ENCODE measurements at places on chromosomes 11 and 22. TPM values are rescaled to one million over a fixed set of nuclear protein-coding genes. Genes with fewer than 3 reads are reported as not detected.

GRCh38 chr11:25860677-25861450 lies 471.1 kb upstream of the ANO3 start:
- H3K36me3 ChIP-seq = no peaks in the 10 kb centered on the region
- H3K4me3 ChIP-seq = no peak overlapping the region
- DNase-seq = no peak
- no peaks in the 10 kb centered on the region for H3K27me3 ChIP-seq

DNA sequence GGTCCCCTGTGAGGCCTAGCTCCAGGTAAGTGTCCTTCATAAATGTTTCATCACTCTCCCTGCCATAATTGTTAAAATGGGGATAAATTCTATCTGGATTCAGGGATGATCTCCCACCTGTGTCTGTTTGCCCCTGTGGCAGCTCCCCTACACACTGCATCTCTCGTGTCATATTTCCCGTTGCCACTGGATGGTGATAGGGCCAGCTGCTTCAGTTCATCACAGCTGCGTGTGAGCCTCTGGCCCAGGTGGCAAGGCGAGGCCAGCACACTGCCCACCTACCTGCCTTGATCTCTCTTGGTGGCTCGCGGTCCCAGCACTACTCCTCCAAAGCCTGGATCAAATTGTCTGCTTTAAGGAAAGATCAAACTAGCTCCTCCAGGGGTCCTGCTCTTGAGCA lies 187.4 kb downstream of the GRIK4 start:
- H3K27me3 ChIP-seq = no peaks in the 10 kb centered on the region
- no peaks in the 10 kb centered on the region for H3K4me1 ChIP-seq
- no peak overlapping the region for H3K27ac ChIP-seq
- H3K36me3 ChIP-seq = no peaks in the 10 kb centered on the region
- DNase-seq = no peak

- no peak overlapping the region for H3K27ac ChIP-seq
- peaks cover 72% of the 10 kb centered on the region for H3K27me3 ChIP-seq
- DNase-seq = no peak
- peaks cover 23% of the 10 kb centered on the region for H3K4me1 ChIP-seq
- H3K36me3 ChIP-seq = no peaks in the 10 kb centered on the region
These were observed 1.4 kb upstream of the ROBO3 start for GRCh38 chr11:124863826-124864165.

GRCh38 chr22:30777587-30777986 lies 82.9 kb downstream of the OSBP2 start:
- H3K36me3 ChIP-seq = no peaks in the 10 kb centered on the region
- H3K4me1 ChIP-seq = no peaks in the 10 kb centered on the region
- no peak overlapping the region for H3K27ac ChIP-seq
- no peak overlapping the region for H3K4me3 ChIP-seq
- DNase-seq = no peak
- no peaks in the 10 kb centered on the region for H3K27me3 ChIP-seq

GRCh38 chr11:72587696-72588095 lies 86.5 kb downstream of the PDE2A start:
- H3K27me3 ChIP-seq = peaks cover 19% of the 10 kb centered on the region
- no peak for DNase-seq
- H3K4me1 ChIP-seq = no peaks in the 10 kb centered on the region
- H3K27ac ChIP-seq = no peak overlapping the region
- no peaks in the 10 kb centered on the region for H3K36me3 ChIP-seq

GRCh38 chr22:46646531-46647215 lies 26.5 kb downstream of the GRAMD4 start:
- H3K36me3 ChIP-seq = no peaks in the 10 kb centered on the region
- no peaks in the 10 kb centered on the region for H3K4me1 ChIP-seq
- H3K27ac ChIP-seq = no peak overlapping the region

DNA sequence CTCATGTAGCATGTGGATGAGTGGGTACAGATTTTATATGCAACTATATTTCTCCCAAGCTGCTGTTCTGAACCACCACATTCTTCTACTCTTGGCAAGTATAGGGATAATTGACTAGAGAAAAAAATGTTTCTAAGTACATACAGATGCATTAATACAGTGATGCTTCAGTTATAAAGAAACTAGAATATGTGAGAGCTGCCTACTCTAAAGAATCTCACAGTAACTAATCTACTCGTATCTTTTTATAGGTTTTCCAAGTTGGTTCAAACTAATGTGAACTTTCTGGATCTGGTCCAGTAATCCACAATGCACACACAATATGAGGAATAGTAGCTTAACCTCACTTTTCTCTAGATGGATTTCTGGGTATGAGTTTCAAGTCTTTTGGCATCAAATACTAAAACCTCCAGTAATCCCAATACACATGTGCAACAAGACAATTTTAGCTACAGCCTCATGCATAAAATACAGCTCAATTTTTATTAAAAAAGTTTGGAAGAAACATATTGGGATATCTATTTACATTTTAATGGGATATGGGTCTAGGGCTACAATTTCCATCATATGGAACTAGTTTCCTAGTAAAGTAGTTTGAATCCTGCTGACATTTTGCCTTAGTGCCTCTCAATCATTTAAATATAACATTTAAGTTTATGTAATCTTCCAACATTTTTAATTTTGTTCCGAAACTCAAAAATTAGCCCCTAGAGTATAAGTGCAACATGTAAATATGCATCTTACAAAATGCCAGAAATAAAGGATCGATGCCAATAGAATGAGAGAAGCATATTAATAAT lies 2209.7 kb downstream of the LRRC4C start:
- H3K27me3 ChIP-seq = no peaks in the 10 kb centered on the region
- no peak overlapping the region for H3K4me3 ChIP-seq
- no peaks in the 10 kb centered on the region for H3K4me1 ChIP-seq
- H3K27ac ChIP-seq = no peak overlapping the region
- no peak for DNase-seq

- DNase-seq = no peak
- H3K36me3 ChIP-seq = no peaks in the 10 kb centered on the region
- H3K4me3 ChIP-seq = no peak overlapping the region
- H3K27ac ChIP-seq = no peak overlapping the region
- H3K4me1 ChIP-seq = no peaks in the 10 kb centered on the region
These were observed 527.0 kb downstream of the SOX6 start for GRCh38 chr11:15829312-15829711.

DNA sequence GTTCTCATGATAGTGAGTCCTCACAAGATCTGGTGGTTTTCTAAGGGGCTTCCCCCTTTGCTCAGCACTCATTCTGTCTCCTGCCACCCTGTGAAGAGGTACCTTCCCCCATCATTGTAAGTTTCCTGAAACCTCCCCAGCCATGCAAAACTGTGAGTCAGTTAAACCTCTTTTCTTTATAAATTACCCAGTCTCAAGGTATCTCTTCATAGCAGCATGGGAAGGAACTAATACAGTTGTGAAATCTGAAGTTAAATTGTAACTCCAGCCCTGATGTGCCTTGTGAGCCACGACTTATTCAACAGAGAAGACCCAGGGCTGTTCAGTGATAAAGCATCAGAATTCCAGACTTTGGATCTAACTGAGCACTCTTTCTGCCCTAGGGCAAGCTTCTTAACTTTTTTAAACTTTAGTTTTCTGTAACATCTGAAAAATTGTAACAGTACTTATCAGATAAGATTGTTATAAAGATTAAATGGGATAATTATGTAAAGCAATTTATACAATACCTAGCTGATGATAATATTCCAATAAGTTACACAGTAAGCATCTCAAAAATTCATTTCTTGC lies 220.0 kb downstream of the TRPC6 start:
- DNase-seq = no peak
- no peaks in the 10 kb centered on the region for H3K27me3 ChIP-seq
- H3K36me3 ChIP-seq = no peaks in the 10 kb centered on the region

- peaks cover 28% of the 10 kb centered on the region for H3K4me1 ChIP-seq
- no peaks in the 10 kb centered on the region for H3K27me3 ChIP-seq
- H3K36me3 ChIP-seq = no peaks in the 10 kb centered on the region
- H3K27ac ChIP-seq = no peak overlapping the region
These were observed 1.4 kb downstream of the B3GNT6 start for GRCh38 chr11:77035580-77035979.

- H3K4me3 ChIP-seq = no peak overlapping the region
- no peaks in the 10 kb centered on the region for H3K27me3 ChIP-seq
- no peaks in the 10 kb centered on the region for H3K36me3 ChIP-seq
- H3K4me1 ChIP-seq = no peaks in the 10 kb centered on the region
- no peak overlapping the region for H3K27ac ChIP-seq
These were observed 56.1 kb downstream of the MED15 start for GRCh38 chr22:20563466-20563906.

DNA sequence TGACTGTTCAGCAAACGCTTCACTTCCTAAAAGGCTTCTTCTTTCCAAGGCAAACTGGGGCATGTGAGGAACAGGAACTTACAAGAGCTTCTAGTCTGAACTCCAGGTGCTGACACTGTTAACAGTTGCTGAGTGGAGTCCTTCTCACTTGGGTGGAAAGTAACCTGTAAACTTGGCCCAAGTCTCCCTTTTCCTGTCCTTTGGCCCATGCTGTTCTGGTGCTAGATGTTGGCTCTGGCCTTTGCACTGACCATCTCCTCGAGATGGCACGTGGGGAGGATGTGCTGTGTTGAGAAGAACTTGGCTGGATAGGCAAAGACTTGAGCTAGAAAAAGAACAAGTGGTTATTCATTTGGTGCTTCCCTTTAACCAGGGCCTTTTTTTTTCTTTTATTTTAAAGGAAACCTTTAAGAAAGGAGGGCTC lies 53.6 kb downstream of the PTPRJ start:
- H3K27me3 ChIP-seq = no peaks in the 10 kb centered on the region
- no peaks in the 10 kb centered on the region for H3K36me3 ChIP-seq
- no peak overlapping the region for H3K4me3 ChIP-seq
- H3K4me1 ChIP-seq = peaks cover 10% of the 10 kb centered on the region
- no peak for DNase-seq

Gene FAM83F
- total RNA-seq = 0.05 TPM

Gene SCGB1C1
- not detected for total RNA-seq

Gene DEFB131B
- total RNA-seq = not detected

Gene IFITM10
- 18.0 TPM for total RNA-seq

Gene NOX4
- total RNA-seq = not detected

Gene NTM
- total RNA-seq = 0.10 TPM
